Globus pallidus (tissue), 1 donor: ENCODE measurements at places on chromosomes 3 and 15.

- DNase-seq, result no peak
Measured at GRCh38 chr3:47239929-47240328, 42.7 kb downstream of the KIF9 start.

- DNase-seq, result no peak
Measured at GRCh38 chr15:37136666-37137065, 36.3 kb upstream of the MEIS2 start.

GRCh38 chr3:193982258-193982659, 153.7 kb upstream of the HES1 start:
- peak; percentile 53 for DNase-seq

DNA sequence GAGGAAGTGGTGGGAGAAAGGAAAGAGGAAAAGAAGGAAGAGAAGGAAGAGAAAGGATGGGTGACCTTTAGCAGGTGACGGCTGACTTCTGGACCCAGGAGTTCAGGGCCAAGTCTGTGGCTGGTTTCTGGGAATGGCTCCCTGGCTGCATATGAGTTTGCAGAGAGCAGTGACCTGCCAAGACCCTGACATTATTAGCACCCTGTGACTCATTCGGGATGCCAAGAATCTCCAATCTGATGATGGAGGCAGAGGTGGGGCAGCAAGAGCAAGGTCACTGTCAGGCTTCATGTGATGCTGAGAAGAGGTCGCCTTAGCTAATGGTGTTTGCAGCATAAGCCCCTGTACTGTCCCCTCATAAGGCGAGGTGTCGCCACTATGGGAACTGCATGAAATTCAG, 42.6 kb downstream of the MYZAP start:
- DNase-seq, result no peak

- no peak for DNase-seq
Measured at GRCh38 chr3:190369668-190370295, 18.2 kb upstream of the CLDN16 start.

GRCh38 chr3:4674216-4674615, 181.1 kb downstream of the ITPR1 start:
- DNase-seq, result no peak

DNA sequence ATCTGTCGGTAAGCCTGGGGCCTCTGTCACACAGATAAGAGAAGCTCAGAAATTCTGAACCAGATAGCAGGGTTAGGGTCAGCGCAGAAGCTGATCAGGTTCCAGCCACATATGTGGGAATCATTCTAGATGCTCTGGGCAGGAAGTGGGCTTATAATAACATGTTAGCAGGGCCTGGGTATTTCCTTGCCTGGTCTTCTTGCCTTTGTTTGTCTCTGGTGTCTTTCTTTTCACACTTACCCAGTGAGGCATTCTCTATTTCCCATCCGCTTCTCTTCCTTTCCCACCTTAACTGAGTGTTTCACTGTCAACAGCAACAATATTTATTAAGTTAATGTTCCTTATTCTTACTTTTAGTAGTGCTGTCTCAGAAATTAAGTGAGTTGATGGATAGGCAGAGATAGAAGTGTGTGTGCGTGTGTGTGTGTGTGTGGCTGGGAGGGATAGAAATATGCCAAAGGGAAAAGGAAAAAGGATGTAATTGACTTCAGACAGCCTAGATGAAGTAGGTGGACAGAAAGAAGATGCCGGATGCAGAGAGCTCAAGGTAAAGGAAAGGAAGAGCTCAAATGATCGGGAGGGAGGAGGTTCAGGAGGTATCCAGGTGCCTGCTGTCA, 2.0 kb downstream of the PLA1A start:
- DNase-seq, result no peak

- DNase-seq, result no peak
Measured at GRCh38 chr3:11574981-11575669, 68.6 kb downstream of the VGLL4 start.

DNA sequence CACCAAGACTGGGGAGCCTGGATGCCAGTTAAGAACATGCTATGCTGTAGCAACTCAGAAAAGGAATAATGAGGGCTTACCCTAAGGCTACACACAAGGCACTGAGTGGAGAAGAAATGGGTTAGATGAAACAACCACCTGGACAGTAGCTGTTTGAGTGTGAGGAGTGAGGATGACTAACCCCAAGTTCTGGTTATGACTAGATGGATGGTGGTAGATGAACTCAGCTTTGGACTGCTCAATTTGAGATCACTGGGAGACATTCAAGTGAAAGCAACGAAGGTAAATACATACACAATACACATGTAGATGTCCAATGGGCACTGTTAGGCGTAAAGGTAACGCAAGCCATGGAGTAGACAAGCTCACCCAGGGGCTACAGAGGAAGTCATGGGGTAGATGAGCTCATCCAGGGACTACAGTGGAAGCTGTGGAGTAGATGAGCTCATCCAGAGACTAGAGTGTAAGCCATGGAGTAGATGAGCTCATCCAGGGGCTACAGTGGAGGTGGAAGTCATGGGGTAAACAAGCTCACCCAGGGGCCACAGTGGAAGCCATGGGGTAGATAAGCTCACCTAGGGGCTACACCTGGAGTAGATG, 98.3 kb downstream of the ANO10 start:
- DNase-seq, result no peak

- no peak for DNase-seq
Measured at GRCh38 chr3:46202535-46202934, 5.6 kb downstream of the CCR1 start.

DNA sequence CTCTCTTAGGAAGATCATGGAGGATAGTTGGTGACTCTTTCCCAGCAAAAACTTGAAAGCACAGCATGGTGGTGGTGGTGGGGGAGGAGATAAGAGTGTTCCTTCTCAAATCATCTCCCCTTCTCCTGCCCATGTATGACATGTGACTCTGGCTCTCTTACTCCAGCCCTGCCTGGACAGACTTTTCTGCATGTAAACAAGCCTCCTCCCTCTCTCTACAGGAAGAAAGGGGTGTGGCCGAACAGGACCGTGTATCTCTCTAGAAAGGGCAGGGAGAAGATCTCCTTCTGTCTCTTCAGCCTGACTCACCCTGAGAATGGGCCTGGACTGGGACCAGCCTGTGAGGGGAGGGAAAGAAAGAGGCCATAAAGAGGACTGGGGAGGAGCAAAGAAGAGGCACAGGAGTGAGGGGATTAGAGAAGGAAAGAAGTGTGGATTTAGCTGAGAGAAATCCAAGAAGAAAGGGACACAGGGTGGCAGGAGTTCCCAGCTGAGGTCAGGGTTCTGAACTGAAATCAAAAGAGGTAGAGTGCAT, 1.5 kb downstream of the CELF6 start:
- no peak for DNase-seq

GRCh38 chr3:49867400-49867799, 2.3 kb downstream of the CAMKV start:
- DNase-seq, result no peak

DNA sequence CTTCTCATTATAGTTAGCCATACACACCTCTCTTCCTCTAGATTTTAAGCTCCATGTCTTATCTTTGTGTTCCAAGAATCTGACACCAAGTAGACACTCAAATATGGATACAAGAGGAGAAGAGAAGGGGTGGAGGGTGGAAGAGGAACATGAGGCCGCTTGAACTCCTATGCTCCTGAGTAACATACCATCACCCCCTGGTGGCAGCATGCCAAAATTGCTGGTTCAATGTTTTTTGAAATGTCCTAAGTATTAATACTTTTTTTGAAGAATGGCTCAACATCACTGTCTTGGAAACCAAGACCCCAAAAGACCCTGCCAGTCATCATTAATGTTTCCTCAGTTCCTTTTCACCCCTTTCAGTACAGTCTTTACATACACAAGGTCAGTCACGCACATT, 71.8 kb upstream of the HACD2 start:
- DNase-seq, result no peak

DNA sequence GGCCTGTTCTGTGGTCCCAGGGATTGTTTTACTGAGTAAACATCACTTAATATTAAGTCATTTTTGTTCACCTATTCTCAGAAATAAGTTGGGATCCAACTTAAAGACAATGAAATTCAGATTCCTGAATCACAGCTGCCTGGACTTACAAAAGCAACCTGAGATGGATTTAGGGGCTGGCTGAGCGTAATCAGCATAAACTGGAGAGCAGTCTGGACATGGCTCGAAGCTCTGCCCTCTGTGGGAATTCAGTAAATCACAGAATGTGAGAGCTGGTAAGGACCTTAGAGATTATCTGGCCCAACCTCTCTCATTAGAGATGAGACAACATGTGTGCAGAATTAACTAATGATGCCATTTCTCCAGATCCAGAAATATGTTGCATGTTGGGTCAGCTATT, 23.7 kb downstream of the CCDC80 start:
- DNase-seq, result no peak

DNA sequence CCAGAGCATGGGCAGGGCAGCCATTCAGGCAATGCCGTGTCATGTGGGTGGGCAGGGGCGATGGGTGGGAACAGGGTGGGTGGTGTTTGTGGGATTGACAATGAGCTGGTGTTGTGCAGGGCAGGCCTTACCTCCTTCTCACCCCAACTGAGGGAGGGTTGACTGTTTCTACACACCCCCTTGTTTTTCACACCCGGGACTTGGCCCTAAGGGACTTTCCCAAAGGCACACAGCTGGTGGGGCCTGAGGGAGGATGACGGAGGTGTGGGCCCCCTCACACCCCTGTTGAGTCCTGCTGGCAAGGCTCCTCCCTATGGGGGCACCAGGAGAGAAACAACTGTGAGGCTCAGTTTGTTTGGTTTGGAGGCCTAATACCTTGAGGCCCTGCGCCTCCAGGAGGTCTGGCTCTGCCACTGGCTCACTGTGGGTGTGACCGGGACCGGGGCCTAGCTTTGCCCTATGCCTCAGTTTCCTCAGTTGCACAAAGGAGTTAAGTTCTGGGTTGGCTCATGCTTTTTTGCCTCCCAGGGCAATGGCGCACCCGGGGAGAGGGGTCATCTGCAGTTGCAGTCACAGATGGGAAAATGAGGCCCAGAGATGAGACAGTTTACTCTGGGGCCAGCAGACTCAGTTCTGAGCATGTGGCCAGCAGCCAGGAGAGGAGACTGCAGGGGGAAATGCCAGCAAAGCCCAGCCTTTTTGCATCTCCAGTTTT, 5.1 kb upstream of the DNAH1 start:
- no peak for DNase-seq

DNA sequence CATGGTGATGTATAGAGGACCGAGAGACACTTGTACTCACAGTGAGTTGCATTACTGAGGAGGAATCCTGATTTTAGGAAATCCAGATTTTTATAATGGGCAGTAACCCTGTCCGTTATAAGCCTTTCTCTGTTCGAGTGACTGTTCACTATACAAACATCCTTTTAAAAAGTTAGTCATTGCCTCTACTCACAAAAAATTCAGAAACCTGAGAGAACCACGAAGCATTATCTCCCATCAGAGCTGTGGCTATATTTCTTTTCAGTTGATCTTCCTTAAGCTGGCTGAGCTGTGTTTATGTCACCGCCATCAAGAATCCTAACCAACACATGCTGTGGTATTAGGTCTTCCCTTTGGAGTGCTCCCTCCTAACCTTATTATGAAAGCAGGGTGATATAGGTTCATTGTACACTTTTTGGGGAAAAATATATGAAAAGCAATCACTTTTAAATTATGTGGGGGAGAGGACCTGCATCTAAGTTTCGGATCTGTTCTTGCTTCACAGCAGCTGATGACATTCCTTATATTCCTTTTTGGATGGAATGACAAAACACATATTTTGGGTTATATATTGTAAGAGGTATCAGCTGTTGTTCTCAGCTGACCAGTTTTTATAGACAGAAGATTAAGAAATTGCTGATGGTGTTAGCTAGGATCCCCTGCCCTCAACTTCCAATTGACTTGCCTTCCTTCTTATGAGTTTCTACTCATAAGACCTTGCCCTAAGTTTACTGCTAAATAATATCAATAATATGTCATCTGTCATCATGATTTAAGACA, 465.9 kb upstream of the RASGRP1 start:
- no peak for DNase-seq

DNA sequence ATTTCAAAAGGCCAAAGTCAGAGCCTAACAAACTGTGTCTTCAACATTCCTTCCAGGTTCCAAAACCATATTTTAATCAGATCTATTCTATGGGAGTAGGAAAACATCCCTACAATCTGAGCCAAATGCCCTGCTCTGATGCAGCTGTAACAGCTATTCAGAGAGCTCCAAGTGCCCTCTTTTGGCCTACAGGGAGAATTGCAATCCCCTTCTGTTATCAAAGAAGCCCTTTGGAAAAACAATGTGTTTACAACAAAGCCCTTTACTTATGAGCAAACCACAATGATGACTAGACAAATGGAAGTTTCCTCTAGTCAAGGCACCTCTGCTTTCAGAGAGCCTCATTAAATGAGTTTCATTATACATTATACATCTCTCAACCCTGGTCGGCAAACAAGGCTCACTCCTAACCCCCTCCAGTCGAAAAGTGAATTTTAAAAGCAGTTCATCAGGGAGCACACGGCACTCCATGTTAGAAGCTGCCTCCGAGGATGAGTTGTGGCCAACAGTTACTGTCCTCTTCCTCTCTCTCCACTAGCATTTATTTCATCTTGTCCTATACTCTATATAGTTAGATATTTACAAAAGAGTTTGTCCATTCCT, 42.6 kb upstream of the TMCO5A start:
- peak; percentile 78 for DNase-seq

- no peak for DNase-seq
Measured at GRCh38 chr3:127039719-127040118, 56.8 kb downstream of the PLXNA1 start.

- DNase-seq, result no peak
Measured at GRCh38 chr3:79344876-79345871, 422.6 kb downstream of the ROBO1 start.

- DNase-seq, result no peak
Measured at GRCh38 chr3:32078864-32079263, 27.6 kb upstream of the GPD1L start.

DNA sequence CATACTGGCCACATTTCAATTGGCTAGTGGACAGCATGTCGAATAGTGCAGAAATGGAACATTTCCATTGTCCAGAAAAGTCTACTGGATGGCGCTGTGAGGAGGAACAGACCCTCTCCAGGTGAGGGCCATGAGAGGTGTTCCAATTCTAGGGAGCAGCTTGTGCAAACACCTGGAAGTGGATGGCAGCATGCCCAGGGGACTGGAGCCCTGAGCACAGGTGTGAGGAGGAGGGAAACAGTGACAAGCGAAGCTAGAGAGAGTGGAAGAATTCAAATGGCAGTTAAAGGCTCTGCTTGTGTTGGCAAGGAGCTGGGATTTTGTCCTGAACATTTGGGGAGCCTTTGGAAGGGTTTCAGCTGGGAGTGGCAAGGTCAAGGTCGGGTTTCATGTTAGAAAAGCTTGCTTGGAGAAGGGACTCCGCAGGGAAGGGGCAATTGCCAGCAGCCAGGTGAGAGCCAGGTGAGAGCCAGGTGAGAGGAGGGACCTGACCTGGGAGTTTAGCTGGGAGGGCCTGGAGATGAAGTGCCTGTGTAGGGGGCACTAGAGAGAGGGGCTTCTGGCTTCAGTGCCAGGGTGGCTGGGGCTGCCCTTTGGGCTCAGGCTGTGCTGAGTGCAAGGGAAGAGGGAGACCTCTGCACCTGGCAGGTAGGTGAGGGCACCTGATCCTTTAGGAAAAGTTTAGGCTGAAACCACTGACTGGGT, 93.8 kb downstream of the LINGO1 start:
- DNase-seq, result no peak
